ENCODE measurements at places on chromosomes 16 and 17.
A peak's percentile ranks its signal among the peaks of the same experiment; 100 is the strongest.

- DNase-seq: no peak
These were observed 100.2 kb downstream of the CYLD start for GRCh38 chr16:50842013-50842505.

GRCh38 chr16:53099318-53100130, 44.7 kb downstream of the CHD9 start:
- DNase-seq: peak; percentile 66

DNA sequence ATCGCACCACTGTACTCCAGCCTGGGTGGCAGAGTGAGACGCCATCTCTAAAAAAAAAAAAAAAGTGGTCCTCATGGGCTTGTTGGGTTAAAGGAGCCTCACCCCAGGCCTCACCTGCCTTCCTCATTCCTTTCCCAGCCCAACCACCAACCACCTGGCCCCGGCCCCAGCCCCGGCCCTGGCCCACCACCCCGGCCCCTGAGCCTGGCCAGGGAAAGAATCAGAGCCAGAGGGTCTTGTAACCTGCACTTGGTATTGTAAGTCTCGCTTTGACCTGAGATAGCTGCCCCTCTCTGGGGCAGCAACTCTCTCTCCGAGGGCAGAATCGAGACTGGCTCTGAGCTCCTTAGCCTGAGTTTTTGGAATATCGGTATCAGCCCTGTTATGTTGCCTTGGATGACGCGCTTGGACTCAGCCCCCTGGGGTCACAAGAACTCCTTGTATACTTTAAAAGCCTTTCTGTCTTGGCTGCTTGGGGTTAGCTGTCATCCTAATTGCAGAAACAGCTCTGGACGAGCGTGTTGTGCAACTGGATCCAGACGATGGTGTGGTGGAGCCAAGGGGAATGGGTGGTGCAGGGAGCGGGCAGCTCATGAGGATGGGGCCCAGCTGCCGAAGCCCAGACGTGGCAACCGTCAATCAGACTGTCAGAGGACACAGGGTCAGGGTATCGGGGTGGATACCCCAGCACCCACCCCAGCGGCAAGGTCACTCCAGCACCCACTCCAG, 14.6 kb downstream of the SMTNL2 start:
- DNase-seq: no peak

DNA sequence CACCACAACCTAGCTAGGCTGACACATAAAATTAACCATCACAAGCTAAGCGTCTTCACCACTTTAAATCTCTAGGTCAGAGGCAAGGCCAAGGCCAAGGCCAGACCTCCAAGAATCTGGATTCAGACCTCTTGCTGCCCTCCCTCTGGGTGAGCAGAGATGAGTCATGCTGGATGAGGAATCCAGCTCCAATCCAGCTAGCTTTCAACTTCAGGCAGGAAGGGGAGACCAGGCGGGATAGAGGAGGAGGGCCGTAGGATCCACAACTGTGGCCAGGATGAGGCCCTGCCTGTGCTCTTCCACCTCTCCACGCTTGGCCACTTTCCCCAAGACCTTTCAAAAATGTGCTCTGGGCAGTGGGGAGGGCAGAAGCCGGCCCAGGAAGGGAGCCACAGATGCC, 14.7 kb downstream of the LRRC75A start:
- DNase-seq: no peak

- DNase-seq: no peak
These were observed 2.4 kb downstream of the HLF start for GRCh38 chr17:55266958-55267688.

DNA sequence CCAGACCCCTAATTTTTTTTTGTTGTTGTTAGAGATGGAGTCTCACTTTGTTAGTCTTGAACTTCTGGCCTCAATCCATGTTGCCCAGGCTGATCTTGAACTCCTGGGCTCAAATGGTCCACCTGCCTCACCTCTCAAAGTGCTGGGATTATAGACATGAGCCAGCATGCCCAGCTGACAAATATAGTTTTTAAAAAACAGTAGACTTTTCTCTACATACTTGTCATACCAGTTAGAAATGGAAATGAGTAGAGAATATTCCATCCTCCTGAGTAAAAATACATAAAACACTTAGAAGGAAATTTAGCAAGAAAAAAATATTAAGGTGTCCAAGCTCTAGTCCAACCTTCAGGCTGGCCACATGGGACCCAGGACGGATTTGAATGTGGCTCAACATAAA, 21.4 kb downstream of the C16orf78 start:
- no peak for DNase-seq

GRCh38 chr16:13080531-13080930, 179.1 kb downstream of the SHISA9 start:
- no peak for DNase-seq

DNA sequence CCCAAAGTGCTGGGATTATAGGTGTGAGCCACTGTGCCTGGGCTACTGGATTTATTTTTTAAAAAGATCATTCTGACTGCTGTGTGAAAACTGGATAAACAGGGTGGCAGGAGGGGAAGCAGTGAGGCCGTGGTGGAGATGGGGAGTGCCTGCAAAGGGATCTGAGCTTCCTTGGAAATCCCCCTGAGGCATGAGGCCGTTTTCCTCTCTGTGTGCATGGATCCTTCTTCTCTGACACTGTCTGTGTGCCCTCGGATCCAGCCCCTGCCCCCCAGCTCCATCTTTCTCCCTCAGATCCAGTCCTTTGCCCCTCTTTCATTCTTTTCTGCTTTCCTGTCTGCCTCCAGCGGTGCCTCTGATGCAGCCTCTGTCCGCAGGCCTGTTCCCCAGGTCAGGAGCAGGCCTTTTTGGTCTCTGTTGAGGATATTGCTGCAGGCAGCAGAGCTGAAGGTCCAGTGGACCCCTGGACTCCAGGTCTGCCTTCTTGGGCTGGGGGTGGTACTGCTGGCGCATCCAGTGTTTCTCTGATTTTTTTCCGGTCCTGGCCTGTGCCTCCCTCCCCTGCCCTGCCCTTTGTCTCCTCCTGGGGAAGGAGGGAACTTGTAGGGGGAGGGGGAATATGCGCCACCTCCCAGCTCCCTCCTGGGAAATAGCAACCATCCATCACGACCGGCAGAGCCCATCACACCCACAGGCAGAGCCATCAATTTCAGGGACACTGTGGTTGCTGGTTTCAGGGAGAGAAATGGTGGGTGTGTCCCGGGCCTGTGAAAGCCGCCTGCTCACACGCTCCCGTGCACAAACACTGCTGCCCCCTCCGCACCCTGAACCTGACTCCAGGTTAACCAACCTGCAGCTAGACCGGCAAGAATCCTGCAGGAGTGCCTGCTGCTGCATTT, 17.0 kb downstream of the MGAT5B start:
- DNase-seq: peak; percentile 35

- DNase-seq: no peak
These were observed 206.2 kb downstream of the CCDC182 start for GRCh38 chr17:57538736-57539456.

GRCh38 chr17:41982026-41982760, 15.6 kb downstream of the CNP start:
- no peak for DNase-seq

DNA sequence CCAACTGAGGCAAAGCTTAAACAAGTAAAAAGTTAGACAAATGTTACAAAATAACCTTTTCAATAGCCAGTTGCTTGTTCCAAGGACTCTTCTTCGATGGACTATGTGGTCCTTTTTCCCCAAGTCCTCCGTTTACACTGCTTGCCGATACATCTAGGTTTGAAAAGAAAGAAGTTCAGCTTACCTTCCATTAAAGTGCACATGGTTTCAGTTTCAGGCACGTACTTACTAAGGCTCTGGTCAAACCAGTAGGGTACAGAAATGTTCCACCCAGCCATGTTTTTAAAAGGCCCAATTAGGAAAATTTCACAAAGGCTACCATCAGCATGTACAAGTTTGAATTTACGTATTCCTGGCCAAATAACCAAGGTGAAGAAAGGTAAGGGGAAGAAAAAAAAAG, 2.1 kb downstream of the SRSF2 start:
- DNase-seq: no peak

DNA sequence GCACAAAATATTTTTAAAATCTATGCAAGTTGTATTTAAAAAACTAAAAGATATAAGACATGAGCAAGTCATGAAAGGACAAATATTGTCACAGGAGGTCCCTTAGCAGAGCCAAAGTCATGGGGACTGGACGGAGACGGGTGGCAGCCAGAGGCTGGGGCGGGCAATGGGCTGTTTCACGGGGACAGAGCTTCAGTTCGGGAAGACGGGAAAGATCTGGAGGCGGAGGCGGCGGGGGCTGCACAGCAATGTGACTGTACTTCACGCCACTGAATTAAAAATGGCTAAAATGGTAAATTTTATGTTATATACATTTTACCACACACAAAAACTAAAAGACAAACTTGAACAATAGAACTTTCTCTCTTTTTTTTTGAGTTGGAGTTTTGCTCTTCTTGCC, 60.0 kb upstream of the METRNL start:
- no peak for DNase-seq

- no peak for DNase-seq
These were observed 219.7 kb upstream of the HSBP1 start for GRCh38 chr16:83588070-83588469.

DNA sequence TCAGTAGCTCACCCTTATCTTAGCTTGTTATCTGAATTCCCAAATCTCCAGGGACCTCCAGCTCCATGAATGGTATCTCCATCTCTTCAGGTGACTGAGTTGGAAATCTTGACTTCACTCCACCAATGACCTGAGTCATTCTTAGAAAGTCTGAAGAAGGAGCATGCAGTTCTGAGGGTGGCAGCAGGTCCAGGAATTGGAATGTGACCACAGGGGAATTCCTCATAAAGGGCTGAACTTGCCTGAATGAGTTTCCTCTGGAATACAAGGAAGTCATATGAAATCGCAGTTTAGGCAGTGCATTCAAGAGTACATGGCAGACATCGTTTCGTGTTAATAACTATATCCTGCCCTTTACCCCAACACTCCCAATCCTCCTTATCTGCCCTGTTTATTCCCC, 12.5 kb upstream of the PYY start:
- DNase-seq: no peak

- peak; percentile 76 for DNase-seq
These were observed 88.5 kb downstream of the ANKRD11 start for GRCh38 chr16:89401641-89402445.

- DNase-seq: peak; percentile 79
These were observed 6.0 kb upstream of the CHRNE start for GRCh38 chr17:4908711-4909496.

DNA sequence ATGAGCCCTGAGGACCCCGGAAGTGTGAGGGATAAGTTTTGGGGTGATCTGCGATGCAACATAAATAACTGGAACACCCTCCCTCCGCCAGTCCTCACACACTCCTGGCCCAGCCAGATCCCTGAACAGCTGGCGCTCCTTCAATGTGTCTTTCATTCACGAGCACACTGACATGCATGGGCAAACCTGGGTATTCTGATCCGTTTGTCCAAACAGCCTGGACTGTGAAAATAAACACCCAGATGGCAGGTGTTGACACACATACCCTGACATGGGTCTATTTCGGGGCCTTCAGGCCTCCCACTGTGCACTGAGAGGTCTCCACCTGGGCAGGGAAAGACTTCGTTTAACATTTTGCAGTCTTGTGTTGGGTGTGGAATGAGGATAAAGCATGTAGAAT, 3.0 kb upstream of the CPNE2 start:
- DNase-seq: no peak

DNA sequence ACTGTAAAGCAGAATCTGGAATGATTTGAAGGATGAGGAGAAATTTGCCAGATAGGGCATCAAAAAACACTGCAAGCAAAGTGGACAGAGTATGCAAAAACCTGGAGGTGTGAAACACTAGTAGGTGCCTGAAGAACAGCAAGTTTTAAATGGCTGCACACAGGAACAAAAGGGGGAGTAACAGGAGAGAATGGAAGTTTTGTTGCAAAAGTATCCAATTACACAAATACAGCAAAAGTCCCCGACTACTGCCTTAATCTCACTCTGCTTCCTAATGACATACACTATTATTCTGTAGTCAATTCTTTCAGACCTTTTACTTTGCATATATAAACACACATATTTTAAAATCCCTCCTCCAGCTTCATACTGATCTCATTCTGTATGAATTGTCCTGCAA, 1.5 kb downstream of the HEATR6 start:
- no peak for DNase-seq

DNA sequence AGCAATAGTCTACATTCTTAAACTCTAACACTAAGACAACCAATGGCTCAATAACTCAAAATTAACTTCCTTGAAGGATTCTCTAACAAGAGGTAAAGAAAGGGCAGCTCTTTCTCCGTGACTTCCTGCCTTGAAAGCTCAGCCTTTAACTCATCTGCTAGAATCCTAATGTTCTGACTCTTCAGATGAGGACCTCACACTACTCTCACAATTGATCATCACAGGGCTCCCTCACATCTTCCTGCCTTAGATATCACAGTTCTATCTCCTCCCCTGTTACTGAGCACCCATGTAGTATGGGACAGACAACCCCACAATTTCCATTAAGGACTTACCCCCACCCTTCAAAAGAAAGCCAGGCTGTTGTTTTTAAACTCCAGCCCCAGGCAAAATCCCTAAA, 33.5 kb downstream of the SMURF2 start:
- no peak for DNase-seq

DNA sequence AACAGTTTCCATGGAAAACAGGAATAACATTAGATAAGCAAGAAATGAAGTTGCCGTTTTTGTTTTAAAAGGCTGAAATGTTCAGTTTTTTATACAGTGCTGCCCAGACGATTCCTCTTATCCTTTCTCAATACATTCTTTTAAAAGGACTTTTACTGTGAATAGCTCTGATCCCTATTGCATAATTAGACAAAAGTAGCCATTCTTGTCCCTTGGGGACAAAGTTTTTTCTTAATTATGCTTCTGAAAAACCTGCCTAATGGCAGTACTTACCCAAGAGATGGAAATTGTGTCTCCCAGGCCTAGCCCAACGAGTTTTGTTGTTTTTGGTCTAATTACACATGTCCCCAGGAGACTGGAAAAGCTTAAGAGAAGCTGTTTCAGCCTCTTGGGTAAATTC, 27.6 kb downstream of the NXPH3 start:
- DNase-seq: no peak

DNA sequence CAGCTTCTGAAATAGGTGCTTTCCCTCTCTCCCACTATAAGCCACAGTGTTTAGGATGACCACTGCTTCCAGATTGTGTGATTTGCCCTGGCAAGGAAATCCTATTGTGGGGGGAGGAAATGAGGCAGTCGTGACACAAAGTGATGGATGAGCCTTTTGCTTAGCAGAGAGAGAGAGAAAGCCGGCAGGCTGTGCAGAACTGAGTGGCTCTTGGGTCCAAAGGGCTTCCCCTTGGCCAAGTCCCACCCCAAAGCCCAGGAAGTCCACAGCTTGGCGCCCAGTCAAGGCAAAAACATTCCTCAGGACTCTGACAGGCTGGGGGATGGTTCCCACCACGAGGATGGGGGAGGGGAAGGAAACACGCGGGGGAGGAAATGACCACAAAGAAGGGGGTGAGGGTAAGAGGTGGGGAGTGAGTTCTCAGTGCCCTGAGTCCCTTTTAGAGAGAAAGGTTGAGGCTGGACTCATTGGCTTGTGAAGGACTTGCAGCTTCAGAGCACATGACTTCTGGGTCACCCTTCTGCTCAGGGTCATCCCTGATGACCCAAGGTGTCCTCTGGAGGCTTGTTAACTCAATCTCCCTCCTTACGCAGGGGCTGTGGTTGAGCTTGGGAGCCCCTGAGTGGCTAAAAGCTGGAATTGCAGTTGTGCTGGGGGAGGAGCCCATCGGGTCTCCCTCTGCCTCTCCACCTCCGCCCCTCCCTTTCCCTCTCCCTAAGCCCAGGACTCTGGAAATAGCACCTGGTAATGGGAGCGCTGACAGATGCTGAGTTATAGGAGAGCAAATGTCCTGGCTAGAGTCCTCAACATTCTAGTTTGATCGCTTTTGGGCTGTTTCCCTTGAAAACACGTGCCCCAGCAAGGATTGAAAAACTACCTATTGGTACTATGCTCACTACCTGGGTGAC, 10.3 kb upstream of the MSL1 start:
- peak; percentile 91 for DNase-seq
